ENCODE measurements at places on chromosomes 11 and 22. TPM values are rescaled to one million over a fixed set of nuclear protein-coding genes. Genes with fewer than 3 reads are reported as not detected.

PRDM11 gene
- 8.0 TPM for total RNA-seq

FLRT1 gene
- total RNA-seq = 0.07 TPM

RRP8 gene
- total RNA-seq = 25.9 TPM

GUCY1A2 gene
- 0.07 TPM for total RNA-seq
